NT2/D1 (cell line): ENCODE measurements at places on chromosomes 1 and 21.

GRCh38 chr1:227765261-227766014 lies 30.2 kb downstream of the SNAP47 start:
- DNase-seq = no peak

DNA sequence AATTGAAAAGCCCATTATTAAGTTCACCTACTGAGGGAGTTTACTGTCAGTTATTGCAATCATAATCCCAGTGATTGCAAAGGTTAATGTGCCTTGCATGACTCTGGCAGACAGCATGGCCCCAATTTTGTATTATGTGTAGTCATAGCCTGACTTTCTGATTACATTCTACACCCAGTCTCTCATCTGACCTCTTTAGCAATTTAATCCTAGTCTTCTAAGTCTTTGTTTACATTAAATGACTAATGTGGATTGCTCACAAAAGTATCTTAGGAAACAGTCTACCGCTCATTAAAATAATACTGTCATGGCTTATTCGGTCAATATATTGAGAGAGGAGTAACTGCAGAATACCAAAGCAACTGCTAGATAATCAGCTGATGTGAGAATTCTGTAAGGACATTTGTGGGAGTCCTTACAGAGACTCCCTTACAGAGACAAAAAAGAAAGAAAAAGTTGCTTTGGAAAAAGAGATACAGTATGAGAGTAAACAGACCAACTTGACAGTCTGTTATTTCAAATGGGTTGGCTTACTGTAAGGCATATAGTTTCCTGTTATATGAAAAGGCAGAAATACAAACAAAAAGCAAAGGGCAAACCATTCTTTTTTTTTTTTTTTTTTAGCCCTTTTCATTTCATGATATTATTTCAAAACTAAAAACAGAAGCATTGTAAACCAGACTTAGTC lies 42.8 kb downstream of the SMG7 start:
- DNase-seq = no peak

DNA sequence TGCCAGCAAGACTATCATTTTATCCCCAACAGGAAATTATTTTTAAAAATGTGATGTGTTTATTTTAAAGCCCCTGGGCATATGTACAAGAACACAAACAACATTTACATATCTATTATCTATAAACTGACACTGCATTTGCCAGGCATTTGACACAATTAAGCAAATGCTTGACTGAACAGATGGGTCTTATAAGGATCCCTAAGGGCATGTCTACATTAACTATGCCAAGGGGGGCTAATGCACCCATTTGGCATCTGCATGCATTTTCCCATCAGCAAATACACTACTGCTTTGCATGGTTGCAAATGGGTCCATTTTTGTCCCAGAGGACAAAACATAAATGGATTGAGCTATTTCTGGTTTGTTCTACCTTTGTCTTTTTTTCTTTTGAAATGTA lies 884.8 kb upstream of the B3GALT2 start:
- DNase-seq = no peak

DNA sequence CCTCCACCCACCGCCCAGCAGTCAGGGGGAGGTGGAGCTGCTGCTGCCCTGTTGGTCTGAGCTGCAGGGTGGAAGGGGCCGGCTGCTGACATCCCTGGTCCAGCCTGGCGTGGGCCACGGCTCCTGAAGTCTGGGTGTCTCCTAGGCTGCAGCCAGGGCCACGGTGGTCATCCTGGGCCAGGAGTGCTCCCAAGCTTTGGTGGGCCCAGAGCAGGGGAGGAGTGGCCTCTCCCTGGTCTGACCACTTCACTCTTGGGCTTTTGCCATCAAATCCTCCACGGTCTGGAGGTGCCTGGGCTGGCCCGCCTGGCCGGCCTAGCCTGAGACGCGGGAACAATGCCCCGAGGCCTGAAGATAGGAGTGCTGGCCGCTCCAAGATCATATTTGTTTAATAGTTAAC lies 5.8 kb downstream of the PRDM16 start:
- DNase-seq = no peak

- no peak for DNase-seq
These were observed 40.4 kb upstream of the RPL11 start for GRCh38 chr1:23651069-23651808.

- DNase-seq = no peak
These were observed 2.6 kb downstream of the NIBAN1 start for GRCh38 chr1:184971522-184972265.

DNA sequence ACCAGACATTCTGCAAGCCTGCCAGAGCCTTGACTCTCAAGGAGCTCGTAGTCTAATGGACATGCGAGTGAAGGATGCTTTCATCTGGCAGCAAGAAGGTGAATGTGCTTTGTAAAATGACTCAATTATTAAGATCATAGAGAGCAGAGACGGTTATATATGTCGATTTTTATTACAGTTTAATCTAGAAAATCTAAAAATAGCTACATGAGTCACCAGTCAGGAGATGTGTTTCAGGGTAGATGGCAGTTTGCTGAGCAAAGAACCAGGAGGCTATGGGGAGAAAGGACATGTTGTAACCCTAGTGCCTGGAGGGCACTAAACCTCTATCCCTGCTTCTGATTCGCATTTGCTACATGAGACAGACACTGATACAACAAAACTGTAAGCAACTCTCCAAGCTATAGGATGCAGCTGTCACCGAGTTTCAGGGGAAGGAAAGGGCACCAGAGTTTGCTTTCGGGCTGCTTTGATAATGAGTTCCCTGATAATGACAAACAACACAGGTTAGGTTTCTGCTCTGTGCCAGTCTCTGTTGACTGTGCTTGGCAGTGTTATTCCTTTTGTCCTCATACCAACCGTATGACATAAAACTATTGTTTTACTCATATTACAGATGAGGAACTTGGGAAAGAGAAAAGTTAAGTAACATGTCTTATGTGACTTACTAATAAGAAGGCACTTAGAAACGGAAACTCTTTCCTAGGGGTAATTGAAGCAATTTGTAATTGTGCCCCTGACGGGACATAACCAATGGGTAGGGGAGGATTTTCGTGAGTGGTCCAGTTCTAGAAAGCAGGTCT lies 43.2 kb downstream of the C1orf198 start:
- DNase-seq = no peak

GRCh38 chr1:47997289-47998200 lies at the start of gene TRABD2B:
Gene TRABD2B, minus strand, starts transcription at chr1:47997385.
- DNase-seq = peak; percentile 92

DNA sequence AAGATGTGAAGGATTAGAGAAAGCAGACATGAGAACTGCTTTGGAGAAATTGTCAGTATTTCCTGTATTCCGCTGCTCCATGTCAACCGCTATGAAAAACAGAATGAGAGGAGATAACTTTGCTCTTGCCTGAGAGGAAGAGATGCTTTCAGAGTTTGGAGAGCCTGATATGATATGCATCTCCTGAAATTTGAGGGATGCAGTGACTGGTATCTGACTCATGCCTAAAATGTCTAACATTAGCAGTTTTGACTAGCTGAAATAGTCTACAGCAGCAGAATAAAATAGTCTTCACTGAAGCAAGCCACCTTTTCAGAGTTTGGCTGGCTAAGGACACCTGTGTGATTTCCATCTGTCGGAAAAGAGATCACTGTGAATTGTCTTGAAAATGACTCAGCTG lies 165.8 kb upstream of the LRRC7 start:
- DNase-seq = no peak
